Ecto neural progenitor cell (in vitro differentiated cells): ENCODE measurements at places on chromosomes 1 and 21.

- DNase-seq = no peak
Measured at GRCh38 chr1:203196371-203196770, 9.9 kb upstream of the CHI3L1 start.

- no peak for DNase-seq
Measured at GRCh38 chr1:10528066-10529014, 53.6 kb downstream of the PEX14 start.

GRCh38 chr1:69919129-69919921, 286.1 kb downstream of the LRRC40 start:
- no peak for DNase-seq

GRCh38 chr1:157279802-157280140, 141.6 kb upstream of the ETV3 start:
- no peak for DNase-seq

DNA sequence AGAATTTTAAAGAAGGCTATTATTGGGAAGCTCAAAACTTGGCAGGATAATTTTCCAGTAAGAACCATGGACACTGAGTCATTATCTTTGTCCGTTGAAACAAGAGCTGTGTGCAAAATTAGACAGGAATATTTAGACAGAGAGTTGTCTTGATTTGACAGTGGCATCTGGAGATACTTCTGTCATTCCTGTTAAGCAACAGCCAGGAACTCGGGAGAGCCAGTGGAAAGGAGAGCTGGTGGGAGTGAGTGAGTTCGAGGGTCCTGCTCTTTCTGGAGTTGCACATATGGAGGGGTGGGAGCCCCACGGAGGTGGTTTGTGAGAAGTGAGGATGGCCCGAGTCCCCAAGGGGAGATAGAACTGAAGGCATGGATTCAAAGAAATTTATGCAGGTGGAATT, 3.1 kb downstream of the COQ8A start:
- no peak for DNase-seq

DNA sequence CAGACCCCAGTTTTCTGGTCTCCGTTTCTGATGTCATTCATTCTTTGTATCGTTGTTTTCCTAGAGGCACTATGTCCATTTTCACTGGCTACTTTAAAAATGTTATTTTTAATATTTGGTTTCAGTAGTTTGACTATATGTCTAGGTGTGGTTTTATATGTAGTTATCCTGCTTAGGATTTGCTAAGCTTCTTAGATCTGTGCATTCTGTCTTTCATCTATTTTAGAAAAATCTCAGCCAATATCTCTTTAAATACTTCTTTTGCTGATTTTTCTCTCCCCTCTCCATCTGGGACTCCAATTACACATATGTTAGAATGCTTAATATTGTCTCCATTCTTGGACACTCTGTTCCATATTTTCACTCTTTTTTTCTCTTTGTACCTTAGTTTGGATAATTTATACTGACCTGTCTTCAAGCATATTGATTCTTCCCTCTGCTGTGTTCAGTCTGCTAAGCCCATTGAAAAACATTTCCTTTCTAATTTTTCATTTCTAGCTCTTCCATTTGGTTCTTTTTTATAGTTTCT, 13.3 kb upstream of the CLSPN start:
- no peak for DNase-seq

- DNase-seq = no peak
Measured at GRCh38 chr21:22201126-22201525, 1202.9 kb downstream of the NCAM2 start.

DNA sequence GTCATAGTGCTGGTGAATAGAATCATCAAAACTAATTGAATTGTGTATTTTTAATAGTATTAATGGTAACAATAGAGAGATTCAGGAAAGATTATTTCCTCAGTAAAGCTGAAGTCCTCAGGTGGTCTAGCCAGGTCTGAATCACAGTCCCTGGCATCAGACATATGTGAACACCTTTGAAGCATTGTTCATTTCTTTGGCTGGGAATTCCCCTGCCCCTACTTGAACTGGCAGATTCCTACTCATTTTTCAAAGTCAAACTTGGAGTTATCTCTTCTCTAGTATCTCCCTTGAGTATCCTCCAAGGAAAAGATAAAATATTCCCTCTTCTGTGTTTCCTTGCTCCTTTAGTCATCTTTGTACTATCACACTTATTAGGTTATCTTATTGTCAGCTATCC, 759.8 kb downstream of the ADGRL2 start:
- no peak for DNase-seq

DNA sequence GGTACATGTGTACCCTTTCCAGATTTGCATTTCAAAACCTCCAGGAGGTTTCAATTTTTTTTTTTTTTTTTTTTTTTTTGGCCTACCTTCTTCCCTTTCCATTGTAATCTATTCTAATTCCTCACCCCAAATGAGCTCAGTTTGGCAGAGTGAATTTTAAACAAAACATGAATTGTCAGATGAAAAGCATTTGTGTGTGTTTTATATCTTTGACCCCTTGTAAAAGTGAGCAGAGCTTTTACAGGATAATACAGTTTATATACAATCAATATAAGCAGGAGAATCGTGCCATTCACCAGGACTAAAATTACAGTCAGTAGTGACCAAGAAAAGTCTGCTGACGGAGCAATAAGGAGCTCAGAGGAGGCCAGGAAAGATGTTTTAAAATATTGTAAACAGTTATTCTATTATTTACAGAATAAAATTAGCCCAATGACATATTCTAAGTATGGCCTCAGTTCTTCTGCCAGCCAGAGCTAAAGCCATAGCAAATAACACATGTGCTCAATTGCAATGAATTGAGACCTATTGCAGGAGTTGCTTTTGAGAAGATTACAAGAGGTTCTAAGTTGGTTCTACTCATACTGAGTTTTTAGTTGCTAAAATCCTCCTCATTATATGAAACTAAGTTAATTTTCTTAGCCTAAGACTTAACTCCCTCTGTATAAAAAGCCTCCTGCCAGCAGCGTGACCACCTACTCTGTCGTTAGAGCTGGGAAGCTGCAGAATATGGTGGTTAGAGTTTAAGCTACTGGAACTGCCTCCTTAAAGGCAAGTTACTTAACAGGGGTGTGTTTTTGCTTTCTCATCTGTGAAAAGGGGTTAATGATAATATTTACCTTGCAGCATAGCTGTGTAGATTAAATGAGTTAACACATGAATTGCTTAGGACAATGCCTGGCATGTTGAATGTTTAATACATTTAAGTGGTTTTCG, 50.8 kb upstream of the ZNF326 start:
- no peak for DNase-seq

DNA sequence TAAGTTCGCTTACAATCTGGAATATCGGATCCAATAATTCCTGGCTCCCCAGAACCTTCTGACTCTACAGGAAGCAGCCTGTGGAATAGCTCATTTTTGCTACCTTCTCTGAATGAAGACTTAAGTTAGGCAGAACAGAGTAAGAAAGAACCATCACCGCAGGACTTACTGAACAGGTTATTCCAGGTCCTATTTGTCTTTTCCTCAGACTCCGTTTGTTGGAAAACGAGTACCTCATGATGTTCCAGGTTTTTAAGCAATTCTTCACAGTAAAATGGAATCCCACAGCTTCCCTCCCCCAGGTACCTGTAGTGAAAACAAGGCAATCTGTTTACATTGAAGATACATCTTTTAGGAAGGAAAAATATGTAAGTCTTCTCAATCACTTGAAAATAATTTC, 59.8 kb downstream of the ADCY10 start:
- DNase-seq = no peak

DNA sequence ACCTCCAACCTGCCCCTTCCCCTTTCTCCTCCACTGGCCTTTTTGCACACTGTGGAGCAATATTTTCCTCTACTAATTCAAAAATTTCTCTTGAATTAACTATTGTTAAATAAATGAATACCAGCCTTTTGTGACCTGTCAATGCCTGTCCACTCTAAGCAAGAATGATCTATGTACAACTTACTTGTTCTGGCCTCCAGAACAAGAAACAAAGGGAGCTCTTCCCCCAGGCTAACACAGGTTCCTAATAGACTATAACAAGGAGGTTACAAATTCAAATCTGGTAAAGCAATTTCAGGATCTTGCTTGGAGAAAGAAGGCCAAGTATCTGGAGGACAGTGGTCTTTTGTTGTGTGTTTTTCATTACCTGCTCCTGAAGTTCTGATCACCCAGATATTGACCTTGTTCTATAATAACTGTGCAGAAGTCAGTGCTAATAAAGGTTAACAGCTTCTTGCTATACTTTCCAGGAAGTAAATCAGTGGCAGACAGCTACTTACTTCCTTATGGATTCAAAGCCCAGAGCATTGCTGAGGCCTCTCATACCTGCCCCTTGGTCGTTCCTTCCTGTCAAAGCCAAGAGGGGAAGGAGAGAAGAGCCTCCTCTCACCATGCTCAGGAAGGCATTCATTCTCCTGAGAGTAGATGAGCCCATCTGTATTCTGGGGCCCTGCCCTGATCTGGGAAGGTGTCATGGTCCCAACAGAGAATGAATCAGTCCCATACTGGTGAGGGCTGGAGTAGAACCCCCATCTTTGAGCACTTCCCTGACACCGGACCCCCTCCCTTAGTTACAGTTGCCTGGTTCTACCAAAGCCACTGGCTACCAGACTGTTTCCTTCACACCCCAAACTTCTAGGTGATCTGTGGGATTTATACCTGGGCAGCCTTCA, 56.8 kb downstream of the DESI2 start:
- DNase-seq = no peak

DNA sequence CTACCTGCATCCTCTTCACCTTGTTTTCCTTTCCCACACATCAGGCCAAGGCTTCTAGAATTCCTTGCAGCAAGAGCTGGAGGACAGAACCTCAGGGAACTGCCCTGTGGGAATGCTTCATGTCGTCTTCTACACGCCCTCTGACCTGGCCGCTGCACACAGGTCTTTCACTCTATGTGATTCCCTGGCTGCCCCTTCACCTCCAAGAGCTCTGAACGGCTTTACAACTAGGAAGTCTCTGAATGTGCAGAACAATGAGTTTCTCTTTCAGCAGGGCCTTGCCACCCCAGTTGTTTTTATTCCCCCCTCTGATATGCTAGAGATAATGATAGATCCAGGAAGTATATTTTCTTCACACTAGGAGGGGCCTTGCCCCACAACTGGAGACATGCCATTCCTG, 142.6 kb downstream of the CLIC6 start:
- DNase-seq = no peak

DNA sequence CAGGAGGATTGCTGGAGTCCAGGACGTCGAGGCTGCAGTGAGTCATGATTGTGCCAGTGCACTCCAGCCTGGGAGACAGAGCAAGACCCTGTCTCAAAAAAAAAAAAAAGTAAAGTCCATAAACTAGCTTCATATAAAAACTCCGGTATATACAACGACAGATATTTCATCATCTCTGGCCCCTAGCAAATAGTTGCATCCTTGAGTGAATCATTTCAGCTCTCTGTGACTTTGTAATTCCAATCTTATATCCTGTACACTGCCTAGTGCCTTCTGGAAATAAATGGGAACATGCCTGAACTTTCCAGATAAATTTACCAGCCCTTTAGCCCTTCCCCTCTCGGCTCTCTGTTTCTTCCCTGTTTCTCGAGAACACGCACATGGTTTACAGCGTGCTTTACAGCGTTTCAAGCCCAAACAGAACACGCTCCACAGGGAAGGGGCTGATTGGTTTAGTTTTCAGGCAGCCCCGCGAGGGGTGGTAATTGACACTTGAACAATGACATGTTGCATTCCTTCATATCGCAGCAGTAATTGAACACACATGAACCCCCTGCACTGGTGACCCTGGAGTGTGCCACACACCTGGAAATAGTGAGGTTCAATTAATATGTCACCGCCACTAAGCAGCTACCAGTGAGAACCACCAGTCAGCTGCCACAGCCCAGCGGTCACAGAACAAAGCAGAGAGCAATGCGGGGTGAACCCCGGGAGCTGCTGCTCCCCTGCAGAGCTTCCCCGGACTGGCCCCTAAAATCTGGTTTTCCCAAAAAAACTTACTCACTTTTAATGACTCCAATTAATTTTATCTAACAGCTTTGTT, 35.7 kb upstream of the SIM2 start:
- no peak for DNase-seq

DNA sequence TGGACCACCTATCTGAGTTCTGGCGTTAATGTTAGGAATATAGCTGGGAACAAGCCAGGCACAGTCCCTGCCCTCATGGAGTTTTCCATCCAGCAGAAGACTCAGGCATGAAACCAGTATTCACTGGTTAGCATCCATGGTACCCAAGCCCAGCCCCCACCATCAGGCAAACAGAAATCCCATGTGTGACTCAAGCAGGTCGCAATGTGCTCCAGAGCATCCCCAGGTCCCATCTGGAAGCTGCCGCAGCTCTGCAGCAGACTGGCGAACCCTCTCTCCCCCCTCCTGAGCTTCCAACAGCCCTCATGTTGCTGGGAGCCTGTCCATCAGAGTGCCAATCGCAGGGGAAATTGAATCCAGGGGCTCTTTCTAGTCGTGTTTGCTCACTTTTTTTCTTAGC, 174.2 kb downstream of the RRAGC start:
- DNase-seq = no peak

GRCh38 chr1:6502000-6502891, 10.8 kb upstream of the PLEKHG5 start:
- DNase-seq = no peak

DNA sequence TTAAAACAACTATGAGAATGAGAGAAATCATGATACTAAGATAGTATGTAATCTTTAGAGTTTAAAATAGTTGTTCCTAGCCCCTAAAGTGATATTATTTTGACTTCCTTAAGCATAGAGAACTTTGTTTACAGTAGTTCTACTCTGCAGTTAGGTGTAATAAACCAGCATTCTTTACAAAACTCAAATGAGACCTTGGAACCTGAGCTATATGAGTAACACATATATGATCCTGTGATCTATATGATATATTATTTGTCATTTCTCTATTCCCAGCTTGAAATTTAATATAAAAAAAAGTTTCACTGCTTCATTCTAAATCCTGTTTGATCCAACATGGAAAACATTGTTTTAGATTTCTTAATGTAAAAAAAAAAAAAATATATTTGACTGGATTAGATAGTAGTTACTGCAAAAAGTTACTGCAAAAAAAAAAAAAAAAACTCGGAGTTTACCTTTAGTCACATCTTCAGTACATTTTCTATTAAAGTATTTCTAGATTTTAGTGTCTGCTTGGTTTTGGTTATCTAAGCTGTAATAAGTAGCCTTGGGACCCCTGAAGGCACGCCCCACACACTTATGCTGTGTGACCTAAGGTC, 463.8 kb downstream of the USP25 start:
- DNase-seq = no peak

DNA sequence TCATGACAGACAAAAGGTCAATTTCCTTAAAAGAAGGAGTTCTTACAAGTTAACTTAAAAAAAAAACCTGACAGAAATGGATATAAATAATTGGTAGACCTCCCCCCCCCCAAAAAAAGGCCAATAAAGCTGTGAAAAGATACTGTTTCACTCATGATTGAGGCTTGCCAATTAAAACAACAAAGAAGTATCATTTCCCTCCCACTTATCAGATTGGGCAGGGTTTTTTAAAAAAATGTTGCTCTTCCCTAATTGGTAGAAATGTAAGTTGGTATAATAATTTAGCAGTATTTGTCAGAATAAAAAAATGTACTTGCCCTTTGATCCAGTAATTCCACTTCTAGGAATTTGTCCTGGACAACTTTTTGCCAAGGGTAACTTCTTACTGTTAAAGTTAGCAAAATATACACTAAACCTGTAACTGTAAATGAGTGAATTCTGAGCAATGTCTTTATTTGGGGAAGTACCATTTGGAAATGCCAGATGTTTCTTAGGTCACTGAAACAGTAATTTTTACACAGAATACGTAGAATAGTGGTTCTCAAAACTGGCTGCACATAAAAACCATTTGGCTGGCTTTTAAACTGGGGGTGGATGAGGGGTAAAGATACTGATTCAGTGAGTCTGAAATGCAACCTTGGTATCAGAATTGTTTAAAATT, 17.5 kb downstream of the RNF2 start:
- DNase-seq = no peak
